Fibroblast of skin of right biceps (primary cell): ENCODE measurements at places on chromosomes 13 and 19.
A peak's percentile ranks its signal among the peaks of the same experiment; 100 is the strongest.

GRCh38 chr13:50993934-50994333 is 84.3 kb downstream of the RNASEH2B start:
- DNase-seq, result peak; percentile 46

- no peak for DNase-seq
Measured at GRCh38 chr19:12912571-12912970, 6.5 kb downstream of the SYCE2 start.

GRCh38 chr19:11814700-11815035 is 595 bp downstream of the ZNF440 start:
- DNase-seq, result peak; percentile 28

DNA sequence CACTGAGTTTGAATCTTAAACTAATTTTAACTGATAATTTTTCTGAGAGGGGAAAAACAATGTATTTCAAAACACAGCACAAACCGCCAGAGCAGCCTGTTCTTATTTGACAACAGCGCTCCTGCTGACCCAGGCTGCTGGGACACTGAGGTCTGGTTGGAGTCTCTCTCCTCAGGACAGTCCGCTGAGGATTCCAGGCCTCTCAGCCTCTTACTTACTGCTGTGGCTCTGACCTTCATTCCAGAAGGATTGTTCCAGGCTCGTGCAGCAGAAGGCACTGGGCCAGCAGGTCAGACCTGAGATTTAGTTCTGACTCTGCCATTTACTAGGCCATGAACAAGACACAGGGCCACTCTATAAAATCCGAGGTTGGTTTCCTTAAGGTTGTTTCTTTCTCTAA is 393.6 kb downstream of the TDRD3 start:
- DNase-seq, result no peak

DNA sequence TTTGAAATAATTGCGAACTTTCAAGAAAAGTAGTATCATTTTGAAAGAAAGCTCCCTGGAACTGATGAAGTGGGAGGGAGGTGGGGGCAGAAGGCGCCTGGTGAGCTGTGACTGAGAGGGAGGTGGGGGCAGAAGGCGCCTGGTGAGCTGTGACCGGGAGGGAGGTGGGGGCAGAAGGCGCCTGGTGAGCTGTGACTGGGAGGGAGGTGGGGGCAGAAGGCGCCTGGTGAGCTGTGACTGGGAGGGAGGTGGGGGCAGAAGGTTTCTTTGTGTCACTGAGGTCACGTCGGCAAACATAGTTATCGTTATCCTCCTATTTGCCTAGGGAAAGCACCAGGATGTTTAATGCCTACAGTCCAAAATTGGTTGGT is 24.2 kb downstream of the C2CD4C start:
- no peak for DNase-seq

- peak; percentile 52 for DNase-seq
Measured at GRCh38 chr13:47017476-47017875, 120.6 kb upstream of the HTR2A start.

GRCh38 chr13:44333950-44334655 is 39.5 kb upstream of the SERP2 start:
- DNase-seq, result no peak

DNA sequence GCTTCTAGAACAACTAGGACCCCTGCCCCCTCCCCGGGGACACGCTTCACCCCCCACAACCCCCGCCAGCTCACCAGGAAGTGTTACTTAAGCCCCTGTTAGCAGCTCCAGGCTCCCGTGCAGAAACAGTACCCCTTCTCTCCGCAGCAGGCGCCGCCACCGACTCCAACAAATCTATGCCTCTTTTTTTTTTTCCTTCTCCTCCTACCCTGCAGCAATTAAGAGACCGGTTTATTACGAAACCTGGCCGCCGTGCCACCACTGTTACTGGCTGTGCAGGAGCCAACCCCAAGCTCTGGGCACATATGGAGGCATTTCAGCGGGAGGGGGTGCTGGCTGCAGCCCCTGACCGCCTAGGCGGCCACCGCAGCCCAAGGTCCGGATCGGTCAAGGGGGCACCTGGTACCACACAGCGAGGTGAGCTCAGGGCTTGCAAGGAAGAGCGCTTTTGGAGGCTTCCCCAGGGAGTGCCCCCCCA is 2.4 kb downstream of the GADD45B start:
- peak; percentile 73 for DNase-seq

GRCh38 chr13:37641391-37641790 is 42.8 kb upstream of the POSTN start:
- DNase-seq, result no peak

- DNase-seq, result no peak
Measured at GRCh38 chr13:102682727-102683126, 12.1 kb downstream of the METTL21C start.

DNA sequence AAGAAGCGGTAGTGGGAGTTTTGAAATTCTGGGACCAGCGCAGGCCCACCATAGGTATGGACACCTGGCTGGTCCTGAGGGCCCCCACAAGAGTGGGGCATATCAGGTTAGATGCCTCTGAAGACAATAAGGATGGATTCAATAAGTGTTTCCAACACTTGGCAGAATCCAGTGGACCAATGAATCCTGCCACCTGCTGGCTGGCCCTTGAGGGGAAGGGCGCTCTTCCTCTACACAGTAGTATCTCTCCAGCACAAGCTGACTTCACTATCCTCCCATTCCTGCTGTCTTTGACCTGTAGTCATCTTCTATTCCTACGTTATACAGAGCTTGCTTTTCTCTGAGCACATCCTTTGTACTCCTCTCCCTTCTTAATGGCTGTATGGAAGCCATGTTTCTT is 199.7 kb upstream of the TSHZ3 start:
- DNase-seq, result peak; percentile 32

GRCh38 chr13:32159137-32159869 is 127.7 kb downstream of the FRY start:
- no peak for DNase-seq

DNA sequence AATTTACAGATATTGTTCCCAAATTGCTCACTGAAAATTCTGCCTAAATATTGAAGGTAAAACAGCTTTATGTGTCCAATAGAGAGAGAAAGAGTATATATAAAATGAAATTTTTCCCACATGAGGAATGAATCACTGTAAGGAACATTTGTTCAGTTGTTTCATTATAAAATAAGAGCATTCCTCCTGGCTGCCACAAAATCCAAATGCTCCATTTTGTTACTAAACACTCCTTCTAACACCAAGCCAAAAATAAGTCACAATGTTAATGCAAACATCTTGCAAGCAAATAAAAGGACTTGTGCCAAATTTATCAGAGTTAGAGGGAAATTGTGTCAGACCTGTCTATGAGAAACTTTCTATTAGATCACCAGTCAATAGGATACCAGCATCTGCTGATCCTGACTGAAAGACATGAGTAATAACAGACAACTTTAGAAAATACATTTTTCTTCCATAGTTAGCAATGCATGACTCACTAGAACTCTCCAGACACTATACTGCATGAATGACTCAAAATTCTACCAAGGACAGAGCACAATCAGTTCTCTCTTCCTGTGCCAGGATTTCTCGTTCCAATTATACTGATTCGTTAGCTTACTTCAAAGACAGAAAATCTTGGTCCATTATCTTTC is 83.5 kb upstream of the FNDC3A start:
- DNase-seq, result peak; percentile 91

GRCh38 chr19:56933014-56933705 is 92.6 kb upstream of the PEG3 start:
- DNase-seq, result no peak

- DNase-seq, result peak; percentile 93
Measured at GRCh38 chr13:94886191-94886590, 173.8 kb upstream of the SOX21 start.

GRCh38 chr13:80591976-80592740 is 251.2 kb upstream of the SPRY2 start:
- no peak for DNase-seq

- no peak for DNase-seq
Measured at GRCh38 chr13:83024955-83025594, 857.2 kb downstream of the SLITRK1 start.

GRCh38 chr13:21670006-21670882 is 629 bp upstream of the FGF9 start:
- peak; percentile 66 for DNase-seq

DNA sequence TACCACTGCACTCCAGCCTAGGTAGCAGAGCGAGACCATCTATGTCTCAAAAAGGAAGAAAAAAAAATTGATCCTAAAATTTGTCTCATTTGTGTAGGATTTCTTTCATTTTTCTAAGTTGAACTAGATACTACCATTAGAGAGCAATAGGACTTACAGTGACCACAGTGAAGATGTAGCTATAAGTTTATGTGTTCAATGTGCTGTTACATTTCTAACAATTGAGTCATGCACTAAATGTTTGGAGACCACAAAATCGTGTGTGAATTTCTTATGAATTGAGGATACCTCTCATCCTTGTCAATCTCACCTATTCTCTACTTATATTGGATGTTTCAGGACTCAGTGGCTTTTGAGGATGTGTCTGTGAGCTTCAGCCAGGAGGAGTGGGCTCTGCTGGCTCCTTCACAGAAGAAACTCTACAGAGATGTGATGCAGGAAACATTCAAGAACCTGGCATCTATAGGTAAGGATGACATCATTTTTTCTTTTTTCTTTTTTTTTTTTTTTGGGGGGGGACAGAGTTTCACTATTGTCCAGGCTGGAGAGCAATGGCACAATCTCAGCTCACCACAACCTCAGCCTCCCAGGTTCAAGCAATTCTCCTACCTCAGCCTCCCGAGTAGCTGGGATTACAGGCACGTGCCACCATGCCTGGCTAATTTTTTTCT is 12.8 kb downstream of the ZNF791 start:
- peak; percentile 27 for DNase-seq

GRCh38 chr13:31793246-31793645 is 53.9 kb downstream of the RXFP2 start:
- peak; percentile 59 for DNase-seq

DNA sequence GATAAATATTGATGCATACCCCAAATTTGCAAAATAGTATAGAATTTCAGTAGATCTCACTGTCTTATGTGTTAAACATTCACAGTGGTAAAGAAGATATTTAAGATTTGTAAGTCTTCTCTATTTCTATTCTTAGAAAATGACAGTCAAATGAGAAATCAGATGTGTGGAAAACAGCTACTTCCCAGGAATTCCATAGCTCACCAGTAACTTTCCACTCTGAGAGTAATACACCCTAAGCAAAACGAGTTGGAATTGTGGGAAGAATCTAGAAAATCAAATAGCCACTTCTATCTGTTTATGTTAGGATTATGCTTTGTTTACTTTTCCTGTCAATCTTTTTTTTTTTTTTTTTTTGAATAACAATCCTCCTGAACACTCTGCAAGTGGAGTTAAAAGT is 69.1 kb downstream of the FLT1 start:
- DNase-seq, result no peak

DNA sequence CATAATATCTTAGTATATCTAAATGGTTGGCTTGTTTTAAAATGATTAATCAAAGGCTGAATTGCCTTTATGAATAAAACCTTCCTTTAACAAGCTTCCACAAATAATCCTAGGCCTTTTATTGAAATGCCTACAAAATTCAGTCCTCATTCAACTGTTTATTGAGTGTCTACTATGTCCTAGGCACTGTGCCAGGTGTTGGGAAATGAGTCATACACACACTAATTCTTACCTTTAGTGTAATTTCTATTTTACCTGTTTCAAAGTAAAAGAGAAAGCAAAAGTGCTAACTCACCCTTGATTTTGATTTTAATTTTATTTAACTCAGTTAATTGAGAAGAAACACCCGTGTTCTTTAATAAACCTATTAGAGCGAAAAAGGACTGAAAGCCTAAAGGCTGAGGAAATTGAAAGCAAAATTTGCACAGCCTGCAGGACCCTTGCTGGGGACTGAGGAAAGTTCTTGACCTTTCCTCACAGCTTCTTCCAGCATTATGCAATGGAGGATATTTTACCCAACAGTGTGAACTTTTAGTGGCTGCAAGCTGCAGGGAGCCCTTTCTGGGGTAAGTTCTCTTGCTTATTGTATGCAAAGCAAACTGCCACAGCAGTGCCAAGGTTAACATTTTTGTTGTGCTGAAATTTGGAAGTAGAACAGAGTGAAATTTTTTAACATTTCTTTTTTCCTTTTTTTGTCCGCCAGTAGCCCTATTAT is 83.1 kb downstream of the B3GLCT start:
- DNase-seq, result no peak

DNA sequence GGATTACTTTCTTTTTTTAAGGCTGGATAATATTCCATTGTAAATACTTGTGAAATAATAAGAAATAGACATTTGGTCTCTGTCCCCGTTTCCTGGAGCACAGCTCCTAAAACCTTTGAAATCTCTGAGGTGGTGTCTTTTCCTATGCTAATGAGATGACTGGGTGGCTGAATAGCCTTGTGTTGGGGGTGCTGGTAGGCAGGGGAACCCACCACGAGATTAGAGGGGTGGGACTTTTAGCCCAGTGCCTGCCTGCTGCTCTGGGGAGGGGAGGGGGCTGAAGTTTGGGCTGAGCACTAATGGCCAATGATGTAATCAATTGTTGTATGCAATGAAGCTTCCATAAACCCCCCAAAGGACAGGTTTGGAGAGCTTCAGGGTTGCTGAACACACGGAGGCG is 175.7 kb downstream of the FGF9 start:
- no peak for DNase-seq

GRCh38 chr13:103351035-103351828 is 285.0 kb upstream of the SLC10A2 start:
- DNase-seq, result peak; percentile 86

- DNase-seq, result no peak
Measured at GRCh38 chr19:31114585-31114984, 234.7 kb downstream of the TSHZ3 start.

DNA sequence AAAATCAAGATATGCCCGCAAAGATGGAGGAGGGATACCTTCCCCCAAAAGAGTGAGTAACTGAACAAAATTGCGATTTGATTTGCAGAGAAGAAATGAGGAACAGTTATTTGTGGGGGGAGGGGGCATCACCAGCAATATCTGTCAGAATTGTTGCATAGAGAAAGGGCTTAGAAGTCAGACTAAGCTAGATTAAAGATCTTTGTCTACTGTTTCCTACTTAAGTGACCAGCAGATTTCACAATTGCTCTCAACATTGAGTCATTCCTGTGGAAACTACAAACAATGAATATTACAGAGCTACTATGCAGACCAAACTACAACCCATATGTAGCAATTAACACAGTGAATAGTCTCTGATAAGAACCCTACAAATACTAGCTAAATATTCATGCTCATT is 27.4 kb downstream of the FPR3 start:
- no peak for DNase-seq

- no peak for DNase-seq
Measured at GRCh38 chr13:28333204-28333881, 161.6 kb downstream of the FLT1 start.

GRCh38 chr13:99527301-99527700 is 26.0 kb downstream of the TM9SF2 start:
- no peak for DNase-seq

- no peak for DNase-seq
Measured at GRCh38 chr13:76873445-76873844, 12.8 kb downstream of the KCTD12 start.

- DNase-seq, result no peak
Measured at GRCh38 chr13:109162248-109163036, 533.0 kb downstream of the MYO16 start.
